ENCODE measurements at places on chromosomes 1 and 21.

GRCh38 chr1:9321480-9321849 lies 28.8 kb downstream of the SPSB1 start:
- no peak for DNase-seq

DNA sequence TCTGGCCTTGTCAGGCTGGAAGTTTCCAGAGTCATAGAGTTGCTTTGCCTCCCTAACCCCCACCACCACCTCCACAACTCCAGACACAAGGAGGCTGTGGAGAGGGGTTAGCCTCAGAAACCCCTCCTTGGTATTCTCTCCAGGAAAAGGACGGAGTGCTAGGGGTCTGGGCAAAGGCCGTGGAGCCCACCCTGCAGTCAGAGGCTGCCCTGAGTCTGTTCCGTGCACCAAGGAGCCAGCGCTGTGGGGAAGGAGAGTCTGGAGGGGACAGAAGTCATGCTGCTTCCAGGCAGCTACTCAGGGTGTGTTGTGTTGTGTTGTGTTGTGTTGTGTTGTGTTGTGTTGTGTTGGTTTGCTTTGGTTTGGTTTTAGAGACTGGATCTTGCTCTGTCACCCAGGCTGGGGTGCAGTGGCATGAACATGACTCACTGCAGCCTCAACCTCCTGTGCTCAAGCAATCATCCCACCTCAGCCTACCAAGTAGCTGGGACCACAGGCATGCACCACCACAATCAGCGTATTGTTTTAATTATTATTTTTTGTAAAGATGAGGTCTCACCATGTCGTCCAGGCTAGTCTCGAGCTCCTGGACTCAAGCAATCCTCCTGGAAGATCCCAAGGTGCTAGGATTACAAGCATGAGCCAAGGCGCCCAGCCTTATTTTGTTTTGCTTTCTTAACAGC lies 122.2 kb upstream of the TMEM51 start:
- DNase-seq = no peak

GRCh38 chr1:78760858-78761257 lies 111.2 kb downstream of the IFI44 start:
- DNase-seq = no peak

GRCh38 chr1:169726851-169727250 lies 7.0 kb downstream of the SELE start:
- no peak for DNase-seq

- no peak for DNase-seq
Observed at GRCh38 chr1:3468236-3469103, 14.0 kb downstream of the ARHGEF16 start.

DNA sequence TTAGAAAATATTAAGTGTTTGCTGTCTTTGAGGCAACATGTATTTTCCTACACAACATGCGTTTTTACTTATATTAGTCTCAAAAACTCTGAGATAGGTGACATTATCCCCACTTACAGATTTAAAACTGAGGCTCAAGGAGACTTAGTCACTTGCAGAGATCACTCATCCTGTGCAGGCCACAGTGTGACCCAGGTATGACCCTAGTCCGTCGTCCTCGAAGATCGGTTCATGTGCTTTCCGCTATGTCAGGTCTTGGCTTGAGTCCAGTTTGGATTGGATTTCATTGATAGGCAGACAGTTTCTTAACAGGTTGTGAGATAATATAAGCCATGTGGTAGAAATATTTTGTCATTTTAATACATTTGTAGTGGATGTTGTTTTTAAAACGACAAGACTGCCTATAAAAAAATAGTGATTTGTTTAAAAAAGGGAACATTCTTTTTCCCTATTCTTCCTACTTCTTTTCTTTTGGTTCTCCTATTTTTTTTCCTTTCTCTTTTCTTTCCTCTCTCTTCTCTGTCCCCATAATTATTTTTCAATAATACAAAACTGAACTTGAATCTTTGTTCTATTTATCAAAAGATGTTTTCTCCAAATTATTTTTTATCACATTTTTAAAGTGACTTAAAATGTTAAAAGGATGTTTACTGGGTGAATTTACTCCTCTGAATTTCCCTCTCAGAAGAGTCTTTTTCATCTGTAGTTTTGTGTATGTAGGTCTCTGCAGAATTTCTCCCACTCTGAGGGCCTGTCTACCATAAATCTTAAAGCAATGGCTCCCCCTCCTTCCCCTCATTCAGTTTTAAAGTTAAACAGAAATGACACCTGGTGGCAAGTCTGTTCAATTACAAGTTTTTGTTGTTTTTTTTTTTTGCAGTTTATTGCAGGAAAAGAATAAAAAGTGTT lies 81.8 kb downstream of the PHTF1 start:
- DNase-seq = peak; percentile 42

DNA sequence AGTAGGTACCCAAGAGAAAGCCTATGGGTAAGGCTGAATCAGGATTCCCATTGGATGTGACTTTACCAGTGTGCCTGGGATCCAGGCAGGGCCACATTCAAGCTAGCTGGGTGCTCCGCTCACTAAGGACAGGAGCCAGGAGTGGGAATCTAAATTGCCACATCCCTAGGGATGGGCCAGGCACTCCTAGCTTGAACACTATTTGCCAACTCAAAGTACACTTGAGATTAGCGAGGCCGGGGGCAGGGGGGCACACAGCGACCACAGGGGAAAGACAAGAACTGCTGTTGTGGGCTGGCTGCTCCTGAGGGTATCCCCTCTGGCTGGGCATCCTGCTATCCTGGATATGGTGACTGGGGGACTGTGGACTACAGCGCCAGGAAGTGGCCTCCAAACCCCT lies 4.3 kb downstream of the SLC45A3 start:
- DNase-seq = no peak

DNA sequence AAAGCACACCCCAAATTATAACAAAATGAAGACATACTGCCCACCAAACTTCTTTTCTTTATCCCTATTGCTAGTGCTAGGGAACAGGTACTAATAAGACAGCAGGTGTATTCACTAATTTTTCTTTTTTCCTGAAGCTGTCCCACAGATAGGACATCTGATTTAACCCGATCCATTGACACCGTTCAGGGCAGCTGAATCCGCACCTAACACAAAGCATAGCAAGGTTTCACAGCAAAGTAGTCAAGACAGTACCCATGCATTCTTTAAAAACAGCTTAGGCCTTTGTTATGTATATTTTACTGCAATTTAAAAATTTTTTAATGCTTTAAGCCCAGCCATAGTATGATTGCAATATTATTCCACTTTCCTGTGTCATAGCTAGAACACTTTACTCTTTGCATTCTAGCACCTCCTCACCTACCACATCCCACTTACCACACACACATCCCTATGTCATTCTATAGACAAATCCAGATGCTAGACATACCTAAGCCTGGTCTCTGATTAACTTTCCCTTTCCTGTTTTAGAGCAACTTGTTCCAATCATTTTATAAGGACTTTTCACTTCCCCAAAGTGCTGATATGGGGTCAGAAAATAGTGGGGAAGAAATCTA lies 40.4 kb downstream of the GATAD2B start:
- no peak for DNase-seq

- DNase-seq = no peak
Observed at GRCh38 chr1:223257856-223258550, 106.0 kb downstream of the SUSD4 start.

GRCh38 chr1:30806381-30807317 lies 49.1 kb upstream of the LAPTM5 start:
- no peak for DNase-seq

GRCh38 chr1:150621497-150622302 lies 7.7 kb downstream of the ENSA start:
- peak; percentile 44 for DNase-seq

GRCh38 chr21:38596264-38597042 lies 98.2 kb upstream of the ERG start:
- no peak for DNase-seq

DNA sequence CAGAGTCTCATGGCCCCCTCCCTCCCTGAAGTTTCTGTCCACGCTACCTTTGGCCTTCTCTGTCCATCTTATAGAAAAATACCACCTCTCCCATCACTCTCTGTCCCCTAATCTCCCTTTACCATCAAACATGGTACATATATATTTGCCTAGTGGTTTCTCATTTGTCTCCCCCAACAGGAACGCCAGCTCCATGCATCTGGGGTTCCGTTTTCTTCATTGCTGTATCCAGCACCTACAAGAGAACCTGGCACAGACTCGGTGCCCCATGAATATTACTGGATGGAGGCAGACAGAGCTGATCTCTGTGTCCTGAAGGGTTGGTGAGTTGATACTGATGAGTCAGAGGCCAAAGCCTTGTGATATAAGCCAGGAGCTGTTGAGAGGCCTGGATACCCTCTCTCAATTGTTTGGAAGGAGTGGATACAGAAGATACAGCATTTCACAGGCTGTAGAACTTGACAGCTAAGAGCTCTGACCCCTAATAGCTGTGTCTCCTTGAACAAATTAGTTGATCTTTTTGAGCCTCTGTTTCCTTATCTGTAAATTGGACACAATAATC lies 21.9 kb downstream of the HEYL start:
- no peak for DNase-seq

DNA sequence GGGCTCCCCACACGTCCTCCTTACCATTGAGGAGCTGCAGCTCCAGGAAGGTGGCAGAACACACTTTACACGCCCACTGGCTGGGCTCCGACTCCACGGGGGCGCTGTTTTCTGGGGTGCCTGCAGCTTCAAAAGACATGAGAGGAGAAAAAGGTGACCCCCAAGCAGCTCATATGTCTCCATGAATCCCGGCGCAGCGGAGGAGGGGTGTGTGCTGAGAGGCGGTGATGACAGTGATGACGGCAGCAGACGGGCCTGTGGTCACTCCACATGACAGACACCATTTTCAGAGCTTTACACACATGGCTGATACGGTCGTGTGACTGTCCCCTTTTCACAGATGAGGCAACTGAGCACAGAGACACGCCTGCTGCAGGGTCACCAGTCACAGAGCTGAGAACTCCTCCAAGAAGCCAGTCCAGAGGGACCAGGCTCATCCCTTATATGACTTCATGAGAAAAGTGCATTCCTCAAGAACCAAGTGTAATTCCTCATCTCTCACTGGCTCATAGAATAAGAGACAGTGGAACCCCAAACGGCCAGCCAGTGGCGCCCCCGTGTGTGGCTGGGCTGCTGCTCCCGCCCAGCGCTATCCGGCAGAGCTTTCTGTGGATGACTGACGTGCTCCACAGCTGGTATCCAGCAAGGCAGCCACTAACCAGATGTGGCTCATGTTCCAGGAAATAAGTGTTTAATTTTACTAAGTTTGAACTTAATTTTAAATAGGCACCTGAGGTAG lies 31.9 kb downstream of the PRDM15 start:
- no peak for DNase-seq

DNA sequence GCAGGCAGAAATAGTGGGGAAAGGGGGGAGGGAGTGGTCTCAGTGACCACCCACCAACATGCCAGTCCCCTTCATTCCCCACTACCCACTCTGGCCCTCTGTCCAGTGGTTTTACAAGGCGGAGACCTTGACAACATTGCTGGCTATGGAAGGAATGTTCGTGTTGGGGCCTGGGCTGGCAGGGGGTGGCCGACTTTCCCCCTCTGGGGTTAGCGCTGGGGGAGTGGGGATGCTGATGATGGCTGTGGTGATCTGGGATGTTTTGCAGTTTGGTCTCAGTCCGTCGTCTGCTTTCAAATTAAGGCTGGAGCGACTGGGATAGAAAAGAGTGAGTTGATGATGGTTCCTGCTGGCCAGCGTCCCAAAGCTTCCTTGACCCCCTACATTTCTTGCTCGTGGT lies 20.3 kb downstream of the DDX20 start:
- DNase-seq = no peak

DNA sequence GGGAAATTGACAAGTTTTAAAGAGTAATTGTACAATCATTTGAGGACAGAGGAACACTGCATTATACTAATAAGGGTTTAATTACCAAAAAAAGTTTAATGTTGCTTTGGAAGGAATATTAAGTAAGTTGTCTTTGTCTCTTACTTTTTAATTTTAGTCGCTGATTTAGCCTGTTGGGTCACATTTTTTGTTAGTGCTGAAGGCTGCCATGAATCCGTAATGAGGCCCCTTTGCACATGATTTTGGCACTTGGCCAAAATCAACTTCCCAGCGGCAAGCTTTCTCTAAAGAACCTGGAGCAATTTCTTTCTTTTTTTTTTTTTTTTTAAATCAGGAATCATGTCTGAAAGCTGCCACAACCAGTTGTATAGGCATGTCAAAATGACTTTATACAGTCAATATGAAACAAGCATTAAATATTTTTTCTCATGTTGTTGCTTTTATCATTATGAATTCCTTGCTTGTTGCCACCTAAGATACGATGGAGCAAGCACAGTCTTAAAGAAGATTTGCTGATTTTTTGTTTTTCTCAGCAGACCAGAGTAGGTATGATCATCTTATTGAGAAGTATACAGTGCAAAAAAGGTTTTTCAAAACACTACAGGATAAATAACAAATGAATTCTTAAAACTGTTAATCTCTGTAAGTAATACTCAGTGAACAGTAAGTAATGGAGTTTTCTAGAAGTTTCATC lies 690.4 kb downstream of the USP25 start:
- DNase-seq = peak; percentile 77

DNA sequence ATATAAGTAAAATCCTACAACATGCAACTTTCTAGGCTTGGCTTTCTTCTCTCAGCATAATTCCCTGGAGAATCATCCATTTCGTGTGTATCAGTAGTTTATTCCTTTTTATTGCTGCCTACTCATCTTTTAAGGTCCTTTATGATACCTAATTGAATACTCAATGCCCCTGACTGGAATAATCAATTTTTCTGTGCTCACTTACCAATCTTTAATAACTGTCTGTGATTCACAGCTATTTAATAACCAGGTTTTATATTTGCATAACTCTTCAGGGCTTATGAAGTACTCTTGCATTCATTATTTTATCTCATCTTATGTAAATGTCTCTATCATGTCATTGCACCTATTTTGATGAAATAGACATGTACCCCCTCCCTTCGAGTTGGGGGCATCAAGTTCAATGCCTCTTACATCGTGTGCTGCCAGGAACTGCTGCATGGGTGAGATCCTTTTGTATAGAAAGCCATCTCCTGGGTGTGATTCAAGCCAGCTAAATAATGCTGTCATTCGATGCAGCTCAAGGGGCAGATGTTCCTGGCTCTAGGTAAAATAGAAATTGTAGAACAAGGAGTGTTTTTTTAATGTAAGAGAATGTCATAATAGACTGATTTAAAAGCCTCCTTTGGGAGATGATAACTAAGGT lies 222.7 kb downstream of the SLC35F3 start:
- no peak for DNase-seq

DNA sequence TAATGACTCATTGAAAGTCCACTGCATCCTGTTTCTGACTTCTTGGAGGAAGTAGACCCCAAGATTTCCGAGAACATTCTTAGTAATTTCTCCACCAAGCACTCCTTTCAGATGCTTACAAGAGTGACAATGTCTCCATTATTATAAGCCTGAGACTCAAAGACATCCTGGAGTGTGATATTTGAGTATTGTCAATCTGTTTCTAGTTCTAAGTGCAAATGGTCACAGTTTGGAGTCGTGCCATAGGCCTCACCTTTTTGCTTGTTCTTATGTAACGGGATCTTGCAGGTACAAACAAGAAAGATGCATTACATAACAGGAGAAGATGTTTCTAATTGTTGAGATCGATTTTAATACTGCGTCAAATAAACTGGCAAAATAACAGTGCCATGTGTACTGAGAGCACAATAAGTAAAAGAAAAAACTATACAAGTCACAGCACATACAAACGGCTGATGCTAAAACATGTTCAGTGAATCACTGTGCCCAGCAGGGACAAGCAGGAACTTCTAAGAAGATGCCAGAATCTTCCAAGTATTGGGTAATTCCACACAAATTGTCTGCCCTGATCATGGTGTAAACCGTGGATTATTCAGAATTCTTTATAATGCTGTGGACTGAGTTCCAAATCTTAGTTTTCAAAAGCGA lies 54.1 kb downstream of the CD2 start:
- DNase-seq = no peak

- no peak for DNase-seq
Observed at GRCh38 chr1:214008347-214008746, 20.6 kb downstream of the PROX1 start.
